ENCODE measurements at places on chromosomes 7 and 10.

DNA sequence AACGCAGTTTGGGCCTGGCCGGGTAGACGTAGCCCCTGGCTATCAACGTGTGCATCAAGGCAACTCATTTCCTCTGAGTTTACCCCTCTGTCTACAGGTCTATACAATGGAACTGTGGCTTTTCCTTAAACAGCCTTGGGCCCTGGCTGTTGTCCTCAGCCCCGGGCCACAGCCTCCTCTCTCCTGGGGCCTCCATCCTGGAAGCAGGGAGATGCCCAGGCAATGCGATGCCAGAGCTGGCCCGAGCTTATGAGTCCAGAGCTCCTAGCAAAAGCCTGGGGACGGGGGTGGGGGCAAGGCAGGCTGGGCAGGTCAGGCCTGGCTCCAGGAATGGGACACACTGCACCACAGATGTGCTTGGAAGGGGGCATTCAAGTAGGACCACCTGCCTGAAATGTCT is 89.6 kb upstream of the SMNDC1 start:
- H3K4me3 ChIP-seq, result no peak overlapping the region
- no peaks in the 10 kb centered on the region for H3K36me3 ChIP-seq
- peaks cover 7% of the 10 kb centered on the region for H3K27me3 ChIP-seq
- H3K4me1 ChIP-seq, result no peaks in the 10 kb centered on the region

DNA sequence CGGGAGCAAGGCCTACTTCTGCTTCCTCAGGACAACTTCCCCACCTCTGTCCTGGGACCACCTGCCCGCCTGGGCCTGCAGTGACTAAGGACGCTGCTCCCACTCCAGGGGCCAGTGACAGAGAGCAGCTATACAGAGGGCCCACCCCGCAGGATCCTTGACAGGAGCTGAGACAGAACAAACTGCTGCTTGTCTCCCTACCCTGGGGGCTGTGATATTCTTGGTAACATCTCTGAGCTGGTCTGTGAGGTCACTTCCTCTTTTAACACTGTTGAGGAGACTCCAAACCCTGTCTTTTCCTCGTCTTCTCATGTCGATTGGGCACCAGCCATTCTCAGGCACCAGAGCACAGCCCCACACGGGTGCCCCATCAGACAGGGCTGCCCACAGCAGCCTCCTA is 6.9 kb upstream of the MRPS24 start:
- H3K27ac ChIP-seq, result no peak overlapping the region
- no peaks in the 10 kb centered on the region for H3K27me3 ChIP-seq
- DNase-seq, result no peak
- no peak overlapping the region for H3K4me3 ChIP-seq
- H3K4me1 ChIP-seq, result peaks cover 56% of the 10 kb centered on the region

DNA sequence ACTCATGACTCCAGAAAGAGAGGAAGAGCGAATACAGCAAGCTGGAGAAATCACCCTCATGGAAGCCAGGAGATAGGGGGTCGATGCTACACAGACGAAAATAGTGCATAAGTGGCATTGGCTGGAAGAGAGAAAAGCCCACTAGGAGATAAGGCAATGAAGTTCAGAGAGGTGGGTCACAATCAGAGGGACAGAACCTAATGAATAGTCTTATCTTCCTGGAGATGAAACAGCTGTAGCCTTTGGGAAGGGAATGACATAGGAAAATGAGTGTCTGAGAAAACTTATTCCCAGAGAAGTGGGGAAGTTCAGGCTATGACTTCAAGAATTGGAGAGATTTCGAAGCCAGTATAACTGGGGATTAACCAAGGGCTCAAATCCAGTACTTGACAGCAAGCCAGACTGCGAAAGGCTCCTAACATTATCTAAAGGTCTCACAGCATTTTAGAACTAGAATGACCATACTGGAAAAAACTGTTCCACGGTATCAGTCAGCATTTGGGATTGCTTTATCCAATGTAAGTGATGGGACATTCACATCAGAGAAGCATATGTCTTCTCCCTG is 211.1 kb downstream of the ZNF365 start:
- H3K27ac ChIP-seq, result no peak overlapping the region
- no peaks in the 10 kb centered on the region for H3K27me3 ChIP-seq
- DNase-seq, result no peak
- no peaks in the 10 kb centered on the region for H3K36me3 ChIP-seq
- no peak overlapping the region for H3K4me3 ChIP-seq
- H3K4me1 ChIP-seq, result no peaks in the 10 kb centered on the region

GRCh38 chr7:5408777-5409176 is 14.9 kb downstream of the TNRC18 start:
- no peaks in the 10 kb centered on the region for H3K27me3 ChIP-seq
- no peaks in the 10 kb centered on the region for H3K36me3 ChIP-seq

- no peak overlapping the region for H3K27ac ChIP-seq
- H3K36me3 ChIP-seq, result peaks cover 33% of the 10 kb centered on the region
- peaks cover 6% of the 10 kb centered on the region for H3K4me1 ChIP-seq
- no peak for DNase-seq
- no peak overlapping the region for H3K4me3 ChIP-seq
- H3K27me3 ChIP-seq, result no peaks in the 10 kb centered on the region
These were observed 45.8 kb downstream of the EXOC6 start for GRCh38 chr10:92894081-92894655.
